ENCODE measurements at places on chromosomes 2 and 18.
A peak's percentile ranks its signal among the peaks of the same experiment; 100 is the strongest.

- DNase-seq: peak; percentile 45
These were observed 115.3 kb downstream of the MBD2 start for GRCh38 chr18:54109131-54109683.

- peak; percentile 32 for DNase-seq
These were observed 29.4 kb downstream of the STAT1 start for GRCh38 chr2:190984595-190984994.

DNA sequence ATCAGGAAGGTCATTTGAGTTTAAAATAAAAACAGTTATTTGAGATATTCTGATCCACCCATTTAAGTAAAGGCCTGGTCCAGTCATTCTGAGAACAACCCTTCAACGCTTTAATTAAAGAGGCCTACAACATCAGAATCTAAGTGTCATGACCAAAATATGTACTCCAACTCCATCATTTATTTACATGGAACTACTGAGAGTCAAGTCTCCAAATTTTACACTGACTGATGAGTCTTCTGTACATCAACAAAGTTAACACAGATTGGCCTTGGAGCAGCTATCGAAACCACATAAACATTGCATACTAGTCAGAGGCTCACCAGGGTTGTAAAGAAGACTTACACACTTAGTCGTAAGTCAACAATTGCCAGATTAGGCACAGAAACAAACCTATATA is 37.1 kb downstream of the PIEZO2 start:
- DNase-seq: peak; percentile 64

DNA sequence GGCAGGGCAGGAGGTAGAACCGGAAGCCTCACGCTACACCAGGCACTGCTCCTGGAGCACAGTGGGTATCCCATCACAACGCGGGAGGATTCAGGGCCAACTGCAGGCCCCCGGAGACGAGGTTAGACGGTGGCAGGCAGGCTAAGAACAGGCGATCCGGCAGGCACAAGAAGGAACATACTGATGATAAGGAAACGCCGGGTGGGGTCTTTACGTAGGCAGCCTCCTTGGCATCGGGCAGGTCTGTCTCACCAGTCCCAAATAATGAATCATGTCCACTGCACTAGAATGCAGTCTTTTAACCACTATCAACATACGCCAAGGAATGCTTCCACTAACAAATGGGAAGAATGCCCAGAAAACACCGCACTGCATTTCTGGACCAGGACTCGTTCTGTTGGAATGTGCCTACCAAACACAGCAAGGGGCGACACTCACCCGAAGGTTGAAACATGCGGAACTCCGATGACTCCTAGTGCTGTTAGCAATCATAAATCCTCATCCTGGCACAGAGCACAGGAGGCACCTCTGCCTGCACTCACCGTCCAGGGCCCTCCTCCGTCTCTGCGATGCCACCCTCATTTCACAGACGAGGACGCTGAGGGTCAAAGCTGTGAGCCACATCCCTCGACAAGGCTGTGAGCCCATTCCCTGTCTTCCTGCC is 35.2 kb downstream of the ZNF516 start:
- DNase-seq: peak; percentile 100

- DNase-seq: no peak
These were observed 137.3 kb upstream of the NFATC1 start for GRCh38 chr18:79258447-79258846.

DNA sequence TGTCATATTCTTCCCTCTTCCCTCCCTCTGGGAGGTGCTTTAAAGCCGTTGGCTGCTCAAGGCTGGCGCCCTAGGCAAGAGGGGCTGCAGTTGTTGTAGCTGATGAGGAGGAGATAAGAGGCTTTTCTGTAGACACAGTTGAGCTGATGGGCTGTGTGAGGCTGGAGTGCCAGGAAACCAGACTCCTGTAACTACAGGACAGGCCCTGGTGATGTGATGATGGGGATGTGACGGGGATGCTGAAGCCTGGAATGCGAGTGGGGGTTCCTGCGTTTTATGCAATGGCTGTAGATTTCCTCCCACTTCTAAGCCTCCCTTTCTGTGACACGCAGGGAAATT is 5.7 kb upstream of the EFR3B start:
- no peak for DNase-seq

- DNase-seq: no peak
These were observed 60.6 kb downstream of the ZCCHC2 start for GRCh38 chr18:62583376-62583775.
